ENCODE measurements at places on chromosomes 2 and 18.

DNA sequence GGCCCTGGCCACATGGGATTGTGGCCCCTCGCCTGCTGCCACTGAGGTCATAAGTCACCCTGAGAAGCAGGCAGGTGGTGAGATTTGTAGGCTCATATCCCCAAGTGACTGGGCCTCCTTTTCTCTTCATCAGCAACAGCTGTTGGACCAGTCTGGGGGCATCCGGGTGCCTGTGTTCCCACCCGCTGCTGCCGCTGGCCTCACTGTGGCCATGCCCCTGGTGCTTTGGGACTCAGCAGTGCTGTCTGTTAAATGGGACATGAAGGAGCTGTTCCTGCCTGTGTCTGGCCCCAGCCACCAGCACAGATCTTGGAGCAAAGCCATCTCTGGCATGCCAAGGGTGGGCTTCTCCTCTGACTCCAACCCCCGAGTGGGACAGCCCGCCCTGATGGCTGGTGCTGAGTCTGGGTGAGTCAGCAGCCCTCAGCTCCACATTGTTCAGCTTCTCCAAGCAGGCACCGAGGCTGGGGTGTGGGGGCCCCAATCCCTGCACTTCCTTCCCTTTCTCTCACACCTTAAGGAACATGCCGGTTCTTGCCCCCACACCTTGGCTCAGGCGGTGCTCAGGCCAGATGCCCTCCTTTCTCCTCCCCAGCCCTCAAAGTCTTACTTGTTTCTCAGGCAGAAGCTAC, 207.9 kb downstream of the GLI2 start:
- no peak for DNase-seq

GRCh38 chr2:216446343-216446742, 34.1 kb downstream of the SMARCAL1 start:
- DNase-seq, result no peak

GRCh38 chr18:79600141-79600540, 79.5 kb upstream of the CTDP1 start:
- no peak for DNase-seq

- no peak for DNase-seq
These were observed 314.8 kb upstream of the LRP1B start for GRCh38 chr2:142445551-142446072.

- no peak for DNase-seq
These were observed 40.6 kb upstream of the RTTN start for GRCh38 chr18:70246061-70246466.

- no peak for DNase-seq
These were observed 22.4 kb downstream of the COLEC11 start for GRCh38 chr2:3617198-3617890.

DNA sequence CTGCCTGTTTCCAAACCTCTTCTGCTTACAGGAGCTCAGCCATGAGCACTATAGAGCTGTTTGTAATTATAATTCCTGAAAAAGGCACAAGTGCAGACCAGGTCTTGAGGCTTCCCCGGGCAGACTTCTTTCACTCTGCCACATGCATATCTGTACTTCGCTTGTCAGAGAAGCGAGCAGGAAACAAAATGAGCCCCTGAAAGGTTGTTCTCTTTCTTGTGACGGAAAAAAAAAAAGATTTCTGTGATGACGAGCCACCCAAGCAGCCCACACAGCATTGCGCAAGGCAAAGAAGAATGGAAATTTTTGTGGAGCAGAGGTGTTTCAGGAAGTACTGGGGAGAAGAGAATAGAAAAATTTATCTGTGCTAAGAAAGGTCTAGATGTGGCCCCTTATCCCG, 54.0 kb upstream of the LINC00305 start:
- no peak for DNase-seq

DNA sequence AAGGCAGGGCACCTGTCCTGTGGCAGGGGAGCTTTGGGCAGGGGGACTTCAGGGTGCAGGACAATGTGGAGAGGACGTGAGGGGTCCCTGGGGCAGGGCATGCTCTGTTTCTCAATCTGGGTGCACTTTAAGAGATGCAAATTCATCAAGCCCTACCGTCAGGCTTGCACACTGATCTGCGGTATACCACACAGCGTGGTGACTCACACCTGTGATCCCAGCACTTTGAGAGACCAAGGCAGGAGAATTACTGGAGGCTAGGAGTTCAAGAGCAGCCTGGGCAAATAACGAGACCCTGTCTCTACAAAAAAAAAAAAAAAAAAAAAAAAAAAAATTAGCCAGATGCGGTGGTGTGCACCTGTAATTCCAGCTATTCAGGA, 10.2 kb upstream of the GPC1 start:
- no peak for DNase-seq

DNA sequence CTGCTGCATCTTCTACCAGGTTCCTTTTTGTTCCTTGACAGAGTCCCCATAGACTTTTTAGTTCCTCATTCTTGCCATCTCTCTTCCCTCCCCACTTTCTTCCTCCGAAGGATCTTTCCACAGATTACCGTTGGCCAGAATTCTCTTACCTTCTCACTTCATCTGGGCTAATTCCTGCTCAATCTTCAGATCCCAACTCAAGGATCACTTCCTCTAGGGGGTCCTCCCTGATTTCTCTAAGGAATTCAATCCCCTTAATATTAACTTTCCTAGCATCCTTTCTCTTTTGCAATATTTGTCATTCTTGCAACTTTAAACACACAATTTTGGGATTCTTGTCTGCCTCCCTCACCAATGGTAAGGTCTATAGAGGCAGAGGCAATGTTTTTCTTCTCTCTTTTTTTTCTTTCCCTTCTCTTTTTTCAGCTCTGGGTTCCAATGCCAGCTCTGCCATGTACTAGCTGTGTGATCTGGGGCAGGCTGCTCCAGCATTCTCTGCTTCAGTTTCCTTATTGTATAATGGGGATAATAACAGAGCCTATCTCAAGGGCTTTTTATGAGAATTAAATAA, 5.4 kb upstream of the KCNE4 start:
- no peak for DNase-seq

- no peak for DNase-seq
These were observed 161.0 kb downstream of the RNF152 start for GRCh38 chr18:61731693-61732376.

- no peak for DNase-seq
These were observed 139.6 kb downstream of the CABLES1 start for GRCh38 chr18:23274638-23275482.

GRCh38 chr2:110876167-110876999, 144.0 kb downstream of the ACOXL start:
- DNase-seq, result no peak

- DNase-seq, result no peak
These were observed 1265.5 kb upstream of the ACVR2A start for GRCh38 chr2:146579147-146579930.

DNA sequence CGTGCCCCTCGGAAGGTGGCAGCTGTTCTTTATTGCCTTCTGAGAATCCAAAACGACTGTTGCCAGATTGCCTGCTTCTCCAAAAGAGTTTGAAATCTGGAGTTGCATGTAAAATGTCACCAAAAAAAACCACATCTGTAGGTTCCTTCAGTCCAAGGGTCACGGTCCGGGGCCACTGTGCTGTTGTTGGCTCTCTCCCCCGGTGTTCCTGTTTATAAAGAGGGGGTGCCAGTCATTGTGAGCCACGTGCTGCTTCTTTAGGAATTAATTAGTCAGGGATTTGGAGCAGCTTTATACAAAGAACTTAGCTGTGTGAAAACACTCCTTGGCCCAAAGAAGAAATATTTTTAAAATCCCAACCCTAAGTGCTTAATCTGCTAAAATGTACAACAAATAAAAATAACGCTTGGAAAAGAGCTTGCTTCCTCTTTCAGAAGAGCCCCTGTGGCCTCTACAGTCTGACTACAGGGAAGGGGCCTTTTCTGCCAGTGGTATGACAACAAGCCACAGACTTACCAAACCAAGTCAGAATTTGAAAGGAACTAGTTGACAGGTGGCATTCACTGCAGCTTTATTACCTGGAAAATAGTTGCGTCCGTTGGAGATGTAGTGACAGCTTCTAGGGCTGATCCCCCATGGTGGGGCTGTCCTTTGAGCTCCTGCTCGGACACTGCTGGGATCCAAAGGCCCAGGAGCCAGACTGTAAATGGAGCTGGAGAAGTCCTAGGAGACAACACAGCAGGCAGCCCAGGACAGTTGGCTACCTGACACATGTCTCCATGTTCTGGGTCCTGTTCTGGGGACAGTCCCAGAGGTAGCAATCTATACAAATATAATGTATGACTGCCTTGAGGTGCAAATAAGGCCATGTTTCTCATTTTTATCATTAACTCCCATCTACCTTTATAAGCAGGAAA, 84.5 kb upstream of the SLC1A4 start:
- DNase-seq, result no peak
